Regular cardiac myocyte (primary cell): ENCODE measurements at places on chromosomes 2 and 18. TPM values are rescaled to one million over a fixed set of nuclear protein-coding genes. Genes with fewer than 3 reads are reported as not detected.

Gene LINC00305
- total RNA-seq = not detected in 2 replicates

Gene HNMT
- total RNA-seq = 28.0 and 46.5 TPM in 2 replicates

Gene CAPN14
- total RNA-seq = under 0.01 and 0.28 TPM in 2 replicates

Gene APCDD1
- 0.19 TPM in 1 of 2 replicates, not detected in the other for total RNA-seq

Gene PEX13
- total RNA-seq = 37.0 and 43.7 TPM in 2 replicates

Gene MROH2A
- total RNA-seq = not detected in 2 replicates

Gene GKN2
- not detected in 2 replicates for total RNA-seq

Gene KIF3C
- total RNA-seq = 7.9 and 11.5 TPM in 2 replicates

Gene GPR39
- 2.3 and 2.8 TPM in 2 replicates for total RNA-seq

Gene STRADB
- 50.2 and 59.5 TPM in 2 replicates for total RNA-seq

Gene SLC38A11
- 0.28 TPM in 1 of 2 replicates, not detected in the other for total RNA-seq

Gene ITGB6
- 0.19 and 0.28 TPM in 2 replicates for total RNA-seq

Gene SP5
- total RNA-seq = not detected in 2 replicates

Gene KIF1A
- total RNA-seq = under 0.01 TPM in 1 of 2 replicates, not detected in the other

Gene ATP8B1
- total RNA-seq = 86.8 and 112 TPM in 2 replicates

Gene DNAH6
- under 0.01 TPM in 2 replicates for total RNA-seq

Gene IMMT
- 40.9 and 65.8 TPM in 2 replicates for total RNA-seq

Gene UGT1A3
- total RNA-seq = not detected in 2 replicates

Gene IL36A
- not detected in 2 replicates for total RNA-seq

Gene HDAC4
- total RNA-seq = 5.9 and 13.6 TPM in 2 replicates

Gene RNF152
- total RNA-seq = 60.3 and 90.5 TPM in 2 replicates

Gene ZC3H8
- total RNA-seq = 5.8 and 22.0 TPM in 2 replicates

Gene CCDC141
- total RNA-seq = 0.19 and 0.56 TPM in 2 replicates
